NCI-H1694 treated with DMSO at 0.1 percent for 48 hours (cell line): ENCODE measurements at places on chromosomes 5 and 9.

- DNase-seq, result no peak
These were observed 55.4 kb upstream of the PPP1R2B start for GRCh38 chr5:156794687-156795086.

- peak; percentile 50 for DNase-seq
These were observed 543 bp downstream of the MTMR12 start for GRCh38 chr5:32312197-32312594.

DNA sequence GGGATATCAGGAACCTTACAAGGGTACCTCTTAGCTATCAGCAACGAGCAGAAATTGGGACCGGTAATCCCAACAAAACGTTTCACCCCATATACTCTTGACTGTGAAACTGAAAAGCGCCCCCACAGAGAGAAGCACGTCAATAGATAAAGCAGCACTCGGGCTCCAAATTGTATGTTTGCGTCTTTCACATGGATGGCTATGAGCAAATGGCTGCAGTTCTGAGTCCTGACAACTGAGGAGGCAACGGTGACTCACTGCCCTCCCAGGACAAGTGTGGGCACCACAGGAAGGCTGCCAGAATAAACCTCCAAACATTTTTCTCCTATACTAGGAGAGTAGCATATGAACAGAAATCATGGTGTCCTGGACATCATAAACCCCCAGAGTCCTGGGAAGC lies 36.6 kb downstream of the SEMA4D start:
- DNase-seq, result no peak

GRCh38 chr5:173733831-173734501 lies 117.5 kb upstream of the BOD1 start:
- DNase-seq, result no peak

DNA sequence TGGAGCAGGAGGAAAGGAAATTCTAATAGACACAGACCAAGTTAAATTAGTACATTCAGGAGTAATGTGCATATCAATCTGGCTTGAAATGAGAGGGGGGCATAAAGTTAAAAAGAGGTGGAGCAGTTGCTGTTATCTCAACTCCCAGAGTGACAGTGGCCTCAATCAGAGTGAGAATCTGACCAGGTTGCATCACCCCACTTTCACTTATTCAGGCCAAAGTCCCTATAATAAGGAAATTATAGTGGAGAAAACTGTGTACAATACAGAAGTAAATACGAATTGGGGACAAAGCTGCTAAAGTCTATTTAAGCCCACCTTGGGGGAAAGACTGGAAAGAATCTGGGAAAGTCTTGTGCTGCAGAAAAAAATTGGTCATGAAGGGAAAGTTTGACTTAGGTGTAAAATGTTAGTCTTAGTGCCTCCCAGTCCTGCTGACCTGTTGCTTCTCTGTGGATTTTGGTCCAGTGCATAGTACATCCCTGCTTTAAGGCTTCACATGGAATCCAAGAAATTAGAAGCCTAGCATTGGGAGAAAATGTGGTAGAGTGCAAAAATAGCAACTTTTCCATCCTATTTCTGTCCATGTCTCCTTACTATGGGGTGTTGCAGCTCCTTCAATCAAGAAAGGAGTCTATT lies 27.9 kb downstream of the MROH2B start:
- DNase-seq, result no peak

DNA sequence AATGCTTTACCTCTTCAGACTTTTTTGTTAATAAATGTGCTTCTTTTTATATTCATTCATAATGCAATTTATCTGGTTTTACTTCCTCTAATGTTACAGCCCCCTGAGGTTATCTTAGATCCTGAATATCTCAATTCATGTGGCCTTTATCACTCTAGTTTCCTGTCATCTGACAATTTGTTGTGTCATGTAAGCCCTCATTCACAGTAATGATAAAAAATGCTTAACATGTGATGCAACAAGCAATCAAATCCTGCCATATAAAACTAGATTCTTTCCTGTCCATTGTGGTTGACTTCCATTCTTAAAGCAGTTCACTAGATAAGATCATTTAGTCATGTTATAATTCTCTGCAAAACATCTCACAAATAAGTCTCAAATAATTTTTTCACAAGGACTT lies 991.2 kb upstream of the ACO1 start:
- no peak for DNase-seq

DNA sequence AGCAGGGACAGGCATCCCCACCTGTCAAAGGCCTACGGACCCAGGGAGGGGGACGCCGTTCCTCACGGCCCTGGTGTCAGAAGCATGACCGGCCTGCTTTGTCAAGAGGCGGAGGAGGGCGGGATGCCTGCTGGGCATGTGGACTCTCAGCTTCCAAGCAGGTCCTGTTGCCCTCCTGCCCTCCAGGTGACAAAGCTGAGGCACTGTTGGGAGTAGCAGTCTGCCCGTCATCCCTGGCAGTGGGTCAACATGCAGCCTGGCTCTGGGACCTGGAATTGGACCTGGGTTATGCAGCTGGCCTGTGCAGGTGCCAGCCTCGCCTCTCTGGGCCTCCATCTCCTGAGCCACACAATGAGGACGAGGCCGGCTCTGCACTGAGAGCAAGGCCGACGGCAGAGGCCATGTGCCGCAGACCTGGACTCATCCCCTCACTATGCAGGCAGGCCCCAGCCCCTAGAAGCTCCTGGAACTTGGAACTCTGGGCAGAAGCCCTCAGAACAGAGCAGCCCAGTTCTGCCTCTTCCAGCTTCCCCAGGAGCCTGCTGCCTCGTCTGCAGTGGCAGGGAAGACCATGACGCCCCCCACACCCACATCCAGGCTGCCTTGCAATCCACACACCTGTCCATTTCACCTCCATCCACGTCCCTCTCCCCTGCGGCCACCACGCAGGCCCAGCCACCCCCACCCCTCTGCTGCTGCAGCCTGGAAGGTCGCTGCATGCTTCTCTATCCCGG lies 20.8 kb upstream of the FCN1 start:
- DNase-seq, result no peak

GRCh38 chr9:127185931-127186781 lies 63.7 kb upstream of the ANGPTL2 start:
- no peak for DNase-seq
